CD14-positive monocyte (primary cell): ENCODE measurements at places on chromosomes 11 and 22.
A peak's percentile ranks its signal among the peaks of the same experiment; 100 is the strongest.

DNA sequence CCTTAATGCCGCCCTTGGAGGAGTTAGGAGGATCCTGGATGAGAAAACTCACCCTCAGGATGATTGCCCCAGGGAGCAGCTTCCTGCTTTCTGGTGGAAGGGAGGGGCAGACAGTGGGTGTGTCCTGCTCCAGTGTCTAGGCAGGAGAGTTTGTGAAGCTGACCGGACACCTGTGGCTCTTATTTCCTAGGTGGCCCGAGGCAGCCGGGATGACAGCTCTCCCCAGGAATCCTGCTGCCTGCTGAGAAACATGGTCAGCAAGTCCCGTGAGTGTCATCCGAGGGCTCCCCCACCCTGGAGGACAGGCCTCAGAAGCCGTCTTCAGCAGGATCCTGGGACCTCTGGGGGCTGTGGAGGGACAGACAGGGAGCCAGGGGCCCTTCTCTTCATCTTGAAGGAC is 50.4 kb downstream of the ST3GAL4 start:
- peaks cover 3% of the 10 kb centered on the region for H3K4me1 ChIP-seq
- H3K27ac ChIP-seq = no peak overlapping the region
- no peak for DNase-seq
- H3K27me3 ChIP-seq = no peaks in the 10 kb centered on the region
- peaks cover 42% of the 10 kb centered on the region for H3K36me3 ChIP-seq

GRCh38 chr11:129278586-129279319 is 86.6 kb upstream of the ARHGAP32 start:
- peaks cover 27% of the 10 kb centered on the region for H3K4me1 ChIP-seq
- no peak for DNase-seq

- no peak for DNase-seq
- H3K27ac ChIP-seq = no peak overlapping the region
- H3K36me3 ChIP-seq = no peaks in the 10 kb centered on the region
- H3K27me3 ChIP-seq = peaks cover 31% of the 10 kb centered on the region
Observed at GRCh38 chr22:24950272-24950902, 2.1 kb upstream of the KIAA1671 start.

DNA sequence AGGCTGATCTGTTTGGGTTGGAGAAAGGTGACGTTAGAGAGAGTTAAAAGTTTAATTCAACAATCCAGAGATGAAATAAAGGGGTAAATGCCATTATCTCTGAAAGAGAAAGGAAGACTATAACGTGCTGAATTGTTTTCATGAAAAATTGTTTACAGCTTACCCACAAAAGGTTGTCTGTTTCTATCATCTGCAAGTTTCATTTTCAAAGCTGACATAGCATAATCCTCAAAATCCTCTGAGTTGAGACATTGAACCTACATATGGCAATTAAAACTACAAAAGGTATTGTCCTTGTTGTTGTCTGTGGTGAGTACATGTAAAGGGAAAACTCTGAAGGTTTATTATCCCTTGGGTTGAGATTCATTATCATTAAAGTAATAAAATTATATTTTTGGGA is 569.9 kb downstream of the LUZP2 start:
- no peaks in the 10 kb centered on the region for H3K27me3 ChIP-seq
- no peak for DNase-seq

GRCh38 chr11:107563702-107564101 is 1.8 kb downstream of the ALKBH8 start:
- H3K27me3 ChIP-seq = no peaks in the 10 kb centered on the region
- no peak overlapping the region for H3K27ac ChIP-seq
- peak; percentile 55 for DNase-seq
- peaks cover 20% of the 10 kb centered on the region for H3K4me1 ChIP-seq

GRCh38 chr11:118618115-118618990 is 10.9 kb downstream of the PHLDB1 start:
- no peaks in the 10 kb centered on the region for H3K36me3 ChIP-seq
- peaks cover 20% of the 10 kb centered on the region for H3K4me1 ChIP-seq
- no peak for DNase-seq
- H3K4me3 ChIP-seq = no peak overlapping the region
- H3K27ac ChIP-seq = no peak overlapping the region

- H3K27ac ChIP-seq = no peak overlapping the region
- H3K4me1 ChIP-seq = no peaks in the 10 kb centered on the region
- no peak for DNase-seq
- no peaks in the 10 kb centered on the region for H3K36me3 ChIP-seq
- no peaks in the 10 kb centered on the region for H3K27me3 ChIP-seq
Observed at GRCh38 chr11:131612533-131612932, 242.1 kb downstream of the NTM start.

DNA sequence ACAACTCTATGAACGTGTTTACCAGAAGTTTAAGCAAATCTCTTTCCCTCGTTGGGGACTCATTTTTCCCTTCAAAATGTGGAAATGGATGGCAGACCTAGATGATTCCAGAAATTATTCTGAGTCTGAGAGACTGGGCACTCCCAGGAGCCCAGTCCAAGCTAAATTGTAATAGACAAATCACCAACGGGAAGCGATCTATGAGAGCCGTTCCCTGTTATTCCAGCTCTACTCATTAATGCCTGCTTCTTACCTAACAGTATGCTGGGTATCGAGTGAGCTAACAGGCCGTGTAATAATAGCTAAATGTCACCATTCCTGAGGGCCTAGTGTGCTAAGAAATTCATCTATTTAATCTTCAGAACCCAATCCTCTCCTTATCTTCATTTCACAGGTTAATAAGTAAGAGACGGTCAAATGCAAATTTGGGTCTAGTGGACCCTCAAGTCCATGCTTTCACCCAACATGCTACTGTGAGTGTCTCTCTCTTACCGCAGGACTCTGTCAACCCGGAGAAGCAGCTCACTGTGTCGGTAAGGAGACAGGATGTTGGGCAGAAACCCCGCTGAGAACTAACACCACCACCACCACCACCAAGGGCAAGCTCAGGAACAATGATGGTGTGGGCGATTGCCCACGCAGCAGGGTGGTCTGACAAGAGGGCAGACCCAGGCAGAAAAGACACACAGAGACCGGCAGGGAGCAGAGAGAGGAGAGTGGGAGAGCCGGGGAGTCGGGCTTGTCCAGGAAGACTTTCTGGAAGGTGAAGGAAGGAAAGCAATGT is 57.1 kb upstream of the TIMP3 start:
- H3K4me1 ChIP-seq = no peaks in the 10 kb centered on the region
- H3K36me3 ChIP-seq = no peaks in the 10 kb centered on the region
- H3K27ac ChIP-seq = no peak overlapping the region
- no peak overlapping the region for H3K4me3 ChIP-seq

DNA sequence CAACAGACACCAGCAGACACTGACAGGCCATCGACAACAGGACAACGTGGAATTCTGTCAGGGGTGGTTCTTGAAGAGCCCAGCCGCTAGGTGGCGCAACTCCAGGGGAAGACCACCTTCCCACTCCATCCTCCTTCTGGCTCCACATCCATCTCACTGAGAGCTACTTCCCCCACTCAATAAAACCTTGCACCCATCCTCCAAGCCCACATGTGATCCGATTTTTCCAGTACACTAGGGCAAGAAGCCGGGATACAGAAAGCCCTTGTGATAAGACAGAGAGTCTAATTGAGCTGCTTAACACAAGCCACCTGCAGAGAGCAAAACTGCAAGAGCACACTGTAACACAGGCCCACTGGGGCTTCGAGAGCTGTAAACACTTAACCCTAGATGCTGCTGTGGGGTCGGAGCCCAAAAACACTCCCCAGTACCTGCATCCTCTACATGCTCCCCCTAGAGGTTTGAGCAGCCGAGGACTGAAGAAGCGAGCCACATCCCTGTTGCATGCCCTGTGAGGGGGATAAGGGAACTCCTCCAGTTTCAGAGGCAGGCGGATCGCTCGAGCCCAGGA is 11.5 kb upstream of the RAB39A start:
- no peaks in the 10 kb centered on the region for H3K36me3 ChIP-seq
- no peaks in the 10 kb centered on the region for H3K4me1 ChIP-seq
- H3K4me3 ChIP-seq = no peak overlapping the region
- H3K27me3 ChIP-seq = no peaks in the 10 kb centered on the region
- DNase-seq = peak; percentile 33
- H3K27ac ChIP-seq = no peak overlapping the region

DNA sequence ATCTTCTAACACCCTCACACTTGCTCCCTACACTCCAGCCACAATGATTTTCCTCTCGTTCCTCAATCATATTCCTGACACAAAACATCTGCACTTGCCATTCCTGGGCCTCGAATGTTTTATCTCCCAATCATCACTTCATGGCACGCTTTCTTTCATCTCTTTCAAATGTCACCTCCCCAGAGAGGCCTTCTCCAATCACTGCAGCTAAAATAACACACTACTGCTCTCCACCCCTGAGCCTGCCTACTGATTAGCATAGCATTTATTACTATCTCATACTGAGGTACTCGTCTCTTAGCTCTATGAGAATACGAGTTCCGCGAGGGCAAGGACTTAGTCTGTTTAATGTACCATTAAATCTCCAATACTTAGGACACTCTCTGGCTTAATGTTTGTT is 23.5 kb downstream of the NFRKB start:
- no peak for DNase-seq
- H3K36me3 ChIP-seq = peaks cover 100% of the 10 kb centered on the region
- H3K4me3 ChIP-seq = no peak overlapping the region
- H3K4me1 ChIP-seq = no peaks in the 10 kb centered on the region
- no peak overlapping the region for H3K27ac ChIP-seq
- no peaks in the 10 kb centered on the region for H3K27me3 ChIP-seq

- H3K36me3 ChIP-seq = no peaks in the 10 kb centered on the region
- H3K27ac ChIP-seq = no peak overlapping the region
- no peaks in the 10 kb centered on the region for H3K4me1 ChIP-seq
Observed at GRCh38 chr22:37147186-37147990, 2.3 kb downstream of the IL2RB start.
